ENCODE measurements at places on chromosomes 5 and 9.
A peak's percentile ranks its signal among the peaks of the same experiment; 100 is the strongest.

GRCh38 chr9:88390371-88390990 is 2.2 kb downstream of the SPIN1 start:
- no peak for DNase-seq

GRCh38 chr9:100729336-100729895 is 151.5 kb downstream of the CAVIN4 start:
- DNase-seq: no peak

GRCh38 chr9:38401994-38402393 is 9.5 kb downstream of the ALDH1B1 start:
- no peak for DNase-seq

GRCh38 chr5:151140686-151141459 is 16.7 kb downstream of the ANXA6 start:
- no peak for DNase-seq

DNA sequence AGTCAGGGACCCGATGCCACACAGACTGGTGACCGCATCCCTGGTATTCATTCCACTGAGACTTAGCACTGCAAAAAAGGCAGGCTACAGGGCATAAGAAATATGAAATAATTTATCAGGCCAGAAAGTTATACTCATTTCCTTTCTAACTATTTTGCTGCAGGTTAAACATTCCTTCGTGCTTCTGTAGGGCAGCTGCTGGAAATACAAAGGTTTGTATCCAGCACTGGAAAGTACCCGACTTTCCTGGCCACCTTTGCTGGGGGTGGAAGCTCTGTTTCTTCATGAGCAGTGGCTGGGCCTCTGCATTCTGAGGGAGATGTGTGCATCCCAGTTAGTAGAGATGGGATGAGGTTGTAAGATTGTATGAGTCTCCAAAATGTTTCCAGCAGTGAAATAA is 478.6 kb upstream of the WWC1 start:
- DNase-seq: no peak

DNA sequence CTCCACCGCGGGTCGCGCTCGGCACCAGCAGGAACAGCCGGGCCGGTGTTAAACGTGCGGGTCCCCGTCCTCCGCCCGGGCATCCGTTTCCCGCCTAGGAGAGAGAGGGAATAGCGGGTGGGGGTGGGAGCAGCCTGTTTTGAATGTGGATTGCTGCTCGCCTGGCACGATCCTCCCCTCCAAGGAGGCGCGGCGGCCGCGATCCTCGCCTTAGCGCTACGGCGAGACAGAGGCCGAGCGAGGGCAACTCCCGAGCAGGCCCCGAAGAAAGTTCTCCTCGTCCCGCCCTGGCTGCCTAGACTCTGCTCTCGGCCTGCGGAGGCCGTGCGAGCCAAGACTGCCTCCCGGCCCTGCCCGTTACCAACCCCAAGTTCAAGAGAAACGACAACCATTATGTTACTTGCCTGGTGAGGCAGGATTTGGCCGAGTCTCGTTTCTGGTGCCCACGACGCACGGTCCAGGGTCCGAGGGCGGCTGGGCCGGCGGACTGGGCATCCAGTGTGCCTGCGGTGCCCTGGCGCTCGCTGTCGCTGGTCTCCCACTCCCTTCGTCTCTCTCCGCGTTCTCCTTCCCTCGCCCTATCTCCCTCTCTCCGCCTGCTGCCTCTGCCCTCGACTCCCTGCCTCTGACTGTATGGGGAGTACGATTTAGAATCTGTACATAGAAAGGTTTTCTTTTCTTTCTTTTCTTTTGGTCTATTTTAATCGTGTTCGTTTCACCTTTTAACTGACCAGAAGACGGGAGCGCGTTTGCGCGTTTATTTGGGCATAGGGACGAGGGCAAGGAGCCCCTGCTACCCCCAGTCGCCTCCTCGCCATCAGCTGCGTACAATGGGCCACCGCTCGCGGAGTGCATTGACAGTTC is 724 bp downstream of the NR2F1-AS1 start:
- DNase-seq: no peak

DNA sequence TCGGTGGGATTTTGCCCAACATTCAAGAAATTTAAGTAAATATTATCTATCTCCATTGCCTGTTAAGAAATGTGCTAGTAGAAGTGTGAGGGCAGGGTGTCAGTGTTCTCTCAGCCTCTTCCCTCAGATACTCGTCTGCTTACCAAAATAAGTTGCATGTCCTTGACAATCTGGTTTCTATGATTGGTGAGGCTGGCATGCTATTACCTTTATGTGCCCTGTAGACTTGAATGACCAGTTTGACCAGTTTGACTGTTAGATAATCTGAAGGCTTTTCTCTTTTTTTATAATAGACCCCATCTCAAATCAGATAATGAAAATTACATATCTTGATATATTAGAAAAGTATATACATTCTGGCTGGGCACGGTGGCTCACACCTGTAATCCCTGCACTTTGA is 348 bp downstream of the CATSPER3 start:
- DNase-seq: no peak

GRCh38 chr9:14238518-14238917 is 75.4 kb downstream of the NFIB start:
- no peak for DNase-seq

DNA sequence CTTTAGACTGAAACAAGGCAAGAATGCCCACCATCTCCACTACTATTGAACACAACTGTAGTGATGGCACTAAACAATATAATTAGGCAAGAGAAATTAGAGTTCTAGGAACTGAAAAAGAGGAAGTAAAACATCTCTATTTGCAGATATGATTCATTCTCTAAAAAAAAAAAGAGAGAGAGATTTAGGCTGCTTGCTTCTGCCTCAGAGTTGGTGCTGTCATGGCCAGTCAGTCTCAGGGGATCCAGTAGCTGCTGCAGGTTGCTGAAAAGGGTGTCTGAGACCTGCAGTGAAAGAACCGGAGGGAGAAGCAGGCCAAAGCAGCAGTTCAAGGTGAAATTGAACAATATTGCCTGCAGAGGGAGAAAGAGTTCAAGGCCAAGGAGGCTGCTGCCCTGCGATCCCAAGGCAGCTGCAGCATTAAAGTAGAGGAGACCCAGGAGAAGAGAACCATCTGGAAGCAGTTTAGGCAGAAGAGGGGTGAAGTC is 72.5 kb downstream of the AP3B1 start:
- no peak for DNase-seq

DNA sequence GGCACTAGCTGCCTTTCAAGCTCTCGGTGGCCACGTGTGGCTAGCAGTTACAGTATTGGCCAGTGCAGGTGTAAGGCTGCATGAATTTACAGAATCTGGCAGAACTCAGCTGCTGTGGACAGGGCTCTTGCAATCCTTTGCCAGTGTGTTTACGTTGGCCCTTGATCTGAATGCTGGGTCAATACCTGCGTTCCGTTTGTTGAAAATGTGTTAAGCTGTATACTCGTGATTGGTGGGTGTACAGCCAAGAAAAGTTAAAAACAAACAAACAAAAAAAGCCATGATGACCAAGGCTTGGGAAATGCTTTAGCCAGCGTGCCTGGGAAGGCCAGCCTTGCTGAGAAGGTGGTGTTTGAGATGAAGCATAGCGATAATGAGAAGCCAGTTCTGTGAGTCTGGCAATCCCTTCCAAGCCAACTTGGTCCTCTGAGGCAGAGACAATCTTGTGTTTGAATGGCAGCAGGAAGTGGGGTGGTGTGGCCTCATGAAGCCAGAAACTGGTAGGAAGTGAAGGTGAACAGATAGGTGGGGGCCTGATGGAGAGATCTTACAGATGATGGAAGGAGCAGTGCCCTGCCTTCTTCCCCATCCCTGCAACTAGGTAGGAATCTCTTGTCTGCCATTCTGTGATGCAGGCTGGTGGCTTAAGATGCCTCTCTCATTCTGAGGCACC is 820 bp upstream of the CFAP90 start:
- no peak for DNase-seq

DNA sequence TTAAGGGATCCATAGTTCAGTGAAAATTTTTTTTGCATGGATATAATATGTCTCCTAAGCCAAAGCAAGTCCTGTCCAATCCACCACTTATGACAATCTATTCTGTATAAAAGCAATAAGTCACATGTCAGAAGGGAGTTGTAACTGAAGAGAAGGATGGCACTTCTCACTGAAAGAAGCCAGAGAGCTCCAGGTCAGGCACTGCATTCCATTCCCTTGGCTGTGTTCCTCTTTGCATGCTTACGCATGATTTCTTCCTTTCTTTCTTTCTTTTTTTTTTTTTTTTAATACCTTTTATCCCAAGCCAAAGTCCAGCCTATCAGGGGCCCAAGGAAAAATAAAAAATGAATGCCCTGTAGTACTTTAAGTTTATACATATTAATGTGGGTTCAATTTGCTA is 39.8 kb downstream of the MAMDC2 start:
- DNase-seq: no peak

DNA sequence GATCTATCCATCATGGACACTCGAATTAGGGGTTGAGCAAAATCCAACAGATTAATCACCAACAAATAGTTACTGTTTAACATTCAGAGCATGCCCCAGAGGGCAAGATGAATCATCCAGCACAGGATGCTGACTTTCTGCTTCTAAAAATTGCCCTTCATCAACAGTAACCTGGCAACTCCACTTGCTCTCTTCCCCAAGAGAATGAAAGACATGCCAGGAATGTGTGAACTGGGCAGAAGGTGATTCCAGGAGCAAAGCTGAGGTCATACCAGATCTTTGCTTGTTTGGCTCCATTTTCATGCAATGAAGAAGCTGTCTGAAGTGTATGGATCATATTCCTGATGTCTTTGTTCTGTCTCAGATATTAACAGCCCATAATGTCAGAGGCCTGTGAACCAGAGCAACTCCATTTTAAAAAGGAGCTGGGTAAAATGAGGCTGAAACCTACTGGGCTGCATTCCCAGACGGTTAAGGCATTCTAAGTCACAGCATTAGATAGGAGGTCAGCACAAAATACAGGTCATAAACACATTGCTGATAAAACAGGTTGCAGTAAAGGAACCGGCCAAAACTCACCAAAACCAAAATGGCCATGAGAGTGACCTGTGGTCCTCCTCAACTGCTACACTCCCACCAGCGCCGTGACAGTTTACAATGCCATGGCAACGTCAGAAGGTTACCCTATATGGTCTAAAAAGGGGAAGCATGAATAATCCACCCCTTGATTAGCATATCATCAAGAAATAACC is 2.5 kb upstream of the ZNF367 start:
- DNase-seq: no peak

GRCh38 chr5:75512383-75513074 is 838 bp downstream of the POLK start:
- no peak for DNase-seq

DNA sequence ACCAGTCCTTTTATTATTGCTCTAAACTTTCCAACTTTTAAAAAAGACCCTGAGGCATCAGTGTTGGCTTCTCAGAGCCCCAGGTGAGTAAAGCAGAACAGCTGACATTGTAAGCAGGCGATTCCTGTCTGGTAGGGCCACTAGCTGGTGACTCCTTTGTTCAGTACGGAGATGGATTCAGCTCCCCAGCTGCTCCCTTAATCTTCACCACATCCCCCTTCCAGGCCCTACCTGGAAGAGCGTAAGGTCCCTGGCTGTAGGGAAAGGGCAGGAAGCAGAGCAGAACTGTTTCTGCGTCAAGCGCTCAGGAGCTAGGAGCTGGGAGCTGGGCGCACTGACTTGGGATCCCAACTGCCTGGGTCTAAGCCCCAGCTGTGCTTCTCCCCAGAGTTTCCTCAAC is 203.7 kb upstream of the TAS2R1 start:
- no peak for DNase-seq

- DNase-seq: no peak
Observed at GRCh38 chr5:57770039-57770438, 287.4 kb upstream of the ACTBL2 start.

GRCh38 chr5:59525957-59526356 is 367.6 kb downstream of the PDE4D start:
- no peak for DNase-seq

DNA sequence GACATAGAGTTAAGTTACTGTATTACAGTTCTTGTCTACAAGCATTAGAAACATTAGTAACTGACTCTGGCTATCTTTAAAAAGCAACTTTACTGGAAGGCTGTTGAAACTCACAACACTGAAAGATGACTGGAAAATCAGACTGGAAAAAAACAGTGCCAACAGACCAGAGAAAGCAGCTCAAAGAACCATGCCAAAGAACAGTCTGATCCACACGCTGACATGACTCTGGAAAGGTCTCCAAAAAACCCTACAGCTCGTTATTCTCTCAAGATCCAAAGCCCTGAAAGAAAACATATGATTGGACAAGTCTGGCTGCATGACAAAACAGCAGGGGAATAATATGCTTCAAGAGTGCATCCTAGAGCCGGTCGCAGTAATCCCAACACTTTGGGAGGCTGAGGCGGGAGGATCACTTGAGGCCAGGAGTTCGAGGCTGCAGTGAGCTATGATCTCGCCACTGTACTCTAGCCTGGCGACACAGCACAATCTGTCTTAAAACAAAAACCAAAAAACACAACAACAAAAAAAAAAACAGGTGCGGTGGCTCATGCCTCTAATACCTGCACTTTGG is 5.6 kb downstream of the GOLPH3 start:
- no peak for DNase-seq

- no peak for DNase-seq
Observed at GRCh38 chr9:27393054-27393846, 96.3 kb upstream of the EQTN start.

DNA sequence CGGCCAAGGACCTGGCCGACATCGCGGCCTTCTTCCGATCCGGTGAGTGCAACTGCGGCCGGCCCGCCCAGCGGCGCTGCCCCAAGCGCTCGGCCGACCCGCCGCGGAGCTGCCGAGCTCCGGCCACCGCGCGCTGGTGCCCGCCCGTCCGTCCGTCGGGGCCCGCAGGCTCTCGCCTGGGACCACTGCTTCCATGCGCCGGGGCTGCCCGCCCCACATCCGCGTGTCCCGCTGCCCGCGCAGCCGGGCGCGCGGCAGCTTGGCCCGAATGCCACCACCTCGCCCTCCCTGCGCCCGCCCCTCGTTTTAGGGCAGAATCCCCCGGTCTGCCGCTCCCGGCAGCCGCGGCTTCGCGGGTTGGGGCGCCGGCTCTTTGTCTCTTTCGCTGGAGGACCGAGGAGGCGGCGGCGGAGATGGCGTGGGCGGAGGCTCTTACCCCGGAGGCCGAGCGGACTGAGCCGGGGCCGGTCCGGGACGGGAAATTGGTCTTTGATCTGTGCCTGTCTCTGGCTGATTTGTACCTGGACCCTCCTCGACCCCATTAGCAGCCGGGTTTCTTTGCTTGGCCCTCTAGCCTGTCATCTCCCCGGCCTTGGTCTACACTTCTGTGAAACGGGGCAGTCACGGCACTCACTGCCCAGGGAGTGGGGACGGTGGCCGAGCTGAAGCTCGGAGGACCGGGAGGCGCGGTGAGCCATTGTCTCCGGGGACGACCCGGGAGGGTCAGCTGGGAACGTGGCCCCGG is 871 bp downstream of the TRIO start:
- peak; percentile 22 for DNase-seq

GRCh38 chr9:106834888-106835287 is 28.1 kb upstream of the ZNF462 start:
- no peak for DNase-seq

GRCh38 chr5:116361171-116361967 is 213.3 kb downstream of the SEMA6A start:
- no peak for DNase-seq
